ENCODE measurements at places on chromosomes 2 and 18. TPM values are rescaled to one million over a fixed set of nuclear protein-coding genes. Genes with fewer than 3 reads are reported as not detected.

DNA sequence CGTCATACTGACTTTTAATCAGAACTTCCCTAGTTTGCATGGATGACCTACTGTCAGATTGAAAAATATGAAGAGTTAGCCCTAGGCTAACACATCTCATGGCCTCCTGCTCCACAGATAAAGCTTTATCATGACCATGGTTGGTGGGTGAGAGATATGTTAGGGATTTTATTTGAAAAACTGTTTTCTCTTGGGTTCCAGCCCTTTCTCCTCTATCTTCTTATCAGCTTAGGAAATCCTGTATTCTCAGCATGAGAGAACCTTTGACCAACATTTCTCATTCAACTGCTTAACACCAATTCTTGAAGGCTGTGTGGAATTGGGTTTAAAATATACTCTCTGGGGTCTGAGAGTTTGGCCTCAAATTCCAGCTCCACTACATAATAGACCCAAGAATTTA, 1407.0 kb upstream of the CELF4 start:
- DNase-seq, result no peak

DNA sequence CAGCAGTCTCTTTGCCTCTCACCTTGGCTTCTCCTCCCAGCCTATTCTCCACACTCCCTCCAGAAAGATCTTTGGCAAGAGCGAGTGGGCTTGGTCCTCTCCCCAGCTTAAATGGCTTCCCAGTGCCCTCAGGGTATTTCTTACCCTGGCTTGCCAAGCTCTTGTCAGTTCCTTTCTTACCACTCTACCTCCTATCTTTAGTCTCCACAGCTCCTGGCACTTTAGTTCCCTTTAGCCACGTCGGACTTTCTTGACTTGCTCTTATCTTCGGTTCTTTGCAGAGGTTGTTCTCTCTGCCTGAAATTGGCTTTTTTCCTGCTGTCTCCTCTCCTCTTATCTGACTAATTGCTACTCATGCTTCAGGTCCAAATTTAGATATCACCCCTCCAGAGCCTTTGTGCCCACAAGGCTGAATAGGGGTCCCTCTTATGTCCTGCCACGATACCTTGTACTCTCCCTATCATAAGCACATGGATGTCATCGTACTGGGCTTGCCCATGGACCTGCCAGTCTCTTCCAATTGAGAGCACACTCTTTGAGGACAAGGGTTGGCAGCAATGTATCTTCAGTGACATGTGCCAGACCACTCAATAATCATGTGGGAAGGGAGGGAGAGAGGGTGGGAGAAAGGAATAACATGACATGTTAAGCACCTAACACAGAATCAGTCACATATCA, 131.7 kb upstream of the CTAGE1 start:
- no peak for DNase-seq

Gene IL1RL1
- total RNA-seq, result 0.15 TPM

DNA sequence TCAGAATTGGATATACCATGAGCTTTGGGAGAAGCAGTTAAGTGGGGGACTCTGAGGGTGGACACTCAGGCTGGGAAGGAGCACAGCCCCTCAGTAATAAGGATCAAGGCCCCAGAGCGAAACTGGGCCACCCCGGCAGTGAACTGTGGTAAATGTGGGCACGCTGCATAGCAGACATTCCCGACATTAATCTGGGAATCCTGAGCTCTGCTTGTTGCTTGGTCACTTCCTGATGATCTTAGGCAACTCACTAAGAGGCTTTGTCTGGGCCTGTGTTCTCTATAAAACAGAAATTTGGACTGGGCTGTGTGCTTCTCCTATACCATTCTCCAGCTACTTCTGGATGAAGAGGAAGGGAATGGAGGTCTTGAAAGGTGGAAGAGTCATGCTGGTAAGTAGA, 4.8 kb downstream of the TGFBRAP1 start:
- no peak for DNase-seq

GRCh38 chr2:73268830-73269685, 15.2 kb downstream of the FBXO41 start:
- DNase-seq, result peak; percentile 76

DNA sequence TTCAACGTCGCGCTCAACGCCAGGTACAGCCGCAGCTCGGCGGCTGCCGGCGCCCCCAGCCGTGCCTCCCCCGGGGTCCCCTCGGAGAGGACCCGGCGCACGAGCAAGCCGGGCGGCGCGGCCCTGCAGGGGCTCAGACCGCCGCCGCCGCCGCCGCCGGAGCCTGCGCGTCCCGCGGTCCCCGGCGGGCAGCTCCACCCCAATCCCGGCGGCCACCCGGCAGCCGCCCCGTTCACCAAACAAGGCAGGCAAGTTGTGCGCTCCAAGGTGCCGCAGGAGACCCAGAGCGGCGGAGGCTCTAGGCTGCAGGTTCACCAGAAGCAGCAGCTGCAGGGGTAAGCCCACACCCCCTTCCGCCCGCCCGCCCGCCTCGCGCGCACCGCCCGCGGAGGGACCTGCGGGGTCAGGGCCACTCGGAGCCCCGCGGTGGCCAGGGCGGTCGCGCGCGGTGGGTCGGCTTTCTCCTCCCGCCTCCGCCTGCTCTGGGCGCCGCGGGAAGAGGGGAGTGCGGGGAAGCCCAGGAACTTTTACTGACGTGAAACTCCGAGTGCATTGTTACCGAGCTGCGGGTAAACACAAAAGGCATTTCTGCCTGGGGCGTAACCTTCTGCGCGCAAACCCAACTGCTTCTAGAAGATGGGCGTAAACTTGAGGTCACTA, 861 bp downstream of the LTBP1 start:
- no peak for DNase-seq

GRCh38 chr2:201618744-201619662, 24.3 kb downstream of the TMEM237 start:
- no peak for DNase-seq

DNA sequence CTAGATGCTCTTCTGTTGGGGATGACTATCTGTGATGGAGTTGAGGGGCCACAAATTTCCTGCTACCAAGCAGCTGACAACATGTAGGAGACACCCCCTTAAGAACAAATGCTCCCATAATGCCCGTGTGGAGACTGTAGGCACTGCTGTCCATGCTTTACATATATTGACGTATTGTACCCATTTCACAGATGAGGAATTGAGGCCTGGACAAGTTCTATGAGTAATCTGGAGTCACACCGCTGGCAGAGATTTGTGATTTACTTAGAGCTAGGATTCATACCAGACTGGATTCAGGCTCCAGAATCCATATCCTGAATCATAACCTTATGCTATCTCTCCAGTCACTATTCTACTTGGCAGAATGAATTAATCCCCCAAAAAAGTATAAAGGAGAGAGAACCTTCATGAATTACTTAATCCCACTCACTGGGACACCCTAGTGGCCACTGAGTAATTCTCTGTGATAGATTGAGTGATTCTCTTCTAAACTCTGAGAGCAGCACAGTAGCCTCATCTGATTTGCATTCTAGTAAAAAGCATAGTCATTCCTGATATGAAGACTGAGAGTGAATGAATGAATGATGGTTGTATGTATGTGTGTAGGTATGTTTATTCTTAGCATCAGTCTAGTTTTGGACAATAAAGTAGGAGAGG, 460.7 kb upstream of the MEIS1 start:
- no peak for DNase-seq

Gene CHRNA1
- total RNA-seq, result not detected

DNA sequence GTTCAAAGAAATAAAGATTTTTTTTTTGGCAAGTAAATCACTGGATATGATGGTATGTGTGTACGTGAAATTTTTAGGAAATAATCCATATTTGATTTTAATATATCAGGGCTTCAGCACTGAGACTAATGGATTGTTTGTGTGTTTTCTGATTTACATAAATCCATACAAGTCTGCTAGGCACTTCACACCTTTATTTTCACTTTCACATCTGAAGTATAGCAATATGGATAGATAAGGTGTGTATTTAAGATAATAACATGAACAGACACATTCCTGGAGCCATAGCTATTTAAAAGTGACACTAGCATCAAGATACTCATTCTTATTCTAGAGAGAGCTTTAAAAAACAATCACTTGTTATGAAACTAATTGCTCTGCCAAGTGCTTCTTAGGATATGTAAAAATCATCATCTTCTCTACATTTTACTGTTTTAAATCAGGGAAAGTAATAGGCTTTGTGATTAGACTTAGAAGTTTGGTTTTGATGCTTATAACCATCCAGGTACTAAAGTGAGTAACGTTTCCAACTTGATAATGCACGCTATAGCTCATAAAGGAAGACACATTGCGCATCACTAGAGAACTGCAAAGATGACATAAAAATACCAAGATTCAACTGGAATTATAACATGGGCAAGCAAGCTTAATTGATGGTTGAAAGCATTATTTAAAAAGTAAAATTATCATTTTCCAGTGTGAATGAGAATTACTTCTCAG, 208.9 kb downstream of the ZEB2 start:
- DNase-seq, result no peak

GRCh38 chr18:31738460-31739407, 21.9 kb downstream of the SLC25A52 start:
- no peak for DNase-seq

GRCh38 chr2:58686776-58687175, 445.7 kb upstream of the FANCL start:
- DNase-seq, result no peak

Gene CACNB4
- 0.16 TPM for total RNA-seq

Gene IL37
- total RNA-seq, result not detected

DNA sequence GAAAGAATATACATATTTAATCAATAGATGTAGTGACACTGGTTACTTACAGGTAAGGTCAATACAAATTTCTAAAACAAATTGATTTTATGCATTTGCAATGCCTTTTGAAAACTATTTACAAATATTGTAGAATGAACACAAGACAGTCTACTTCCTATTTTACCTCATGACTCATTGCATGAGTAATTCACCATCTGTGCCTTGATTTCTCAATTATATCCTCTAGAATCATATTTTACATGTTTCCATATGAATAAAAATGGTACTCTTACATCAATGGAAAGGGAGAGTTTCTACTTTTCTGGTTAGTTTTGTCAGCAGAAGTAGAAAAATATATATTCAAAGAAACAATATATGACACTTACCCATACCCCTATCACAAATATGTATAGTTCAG, 203.8 kb upstream of the CDH7 start:
- no peak for DNase-seq

GRCh38 chr2:126914811-126915500, 16.3 kb downstream of the TEX51 start:
- no peak for DNase-seq

- DNase-seq, result no peak
Observed at GRCh38 chr2:5561006-5561405, 131.2 kb upstream of the SOX11 start.

Gene EML6
- total RNA-seq, result 1.8 TPM

- DNase-seq, result peak; percentile 30
Observed at GRCh38 chr2:43169099-43169945, 57.1 kb downstream of the ZFP36L2 start.

- DNase-seq, result peak; percentile 47
Observed at GRCh38 chr2:208040199-208041171, 15.2 kb upstream of the PLEKHM3 start.

DNA sequence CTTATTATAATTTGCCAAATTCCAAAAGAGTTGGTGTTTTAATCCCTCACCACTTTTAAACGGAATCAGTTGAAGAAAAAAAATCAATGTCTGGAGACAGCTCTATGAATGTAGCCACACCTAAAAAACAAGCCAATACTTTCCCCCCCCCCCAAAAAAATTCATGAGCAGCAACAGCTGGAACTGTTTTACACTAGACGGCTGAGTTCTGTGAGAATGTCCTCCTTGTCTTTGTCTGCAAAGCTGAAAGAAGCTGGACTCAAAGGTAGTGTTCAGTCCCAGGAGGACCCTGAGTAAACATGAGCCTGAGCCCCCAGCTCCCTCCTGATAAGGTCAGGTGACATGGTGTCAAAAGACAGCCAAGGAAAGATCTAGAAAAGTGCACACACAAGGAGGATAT, 68.2 kb downstream of the ZNF521 start:
- DNase-seq, result no peak

Gene VWC2L
- total RNA-seq, result not detected

- no peak for DNase-seq
Observed at GRCh38 chr2:176120364-176121189, 1.9 kb upstream of the HOXD9 start.
